CD8-positive, alpha-beta memory T cell (primary cell): ENCODE measurements at places on chromosomes 13 and 19. TPM values are rescaled to one million over a fixed set of nuclear protein-coding genes. Genes with fewer than 3 reads are reported as not detected.

GRCh38 chr13:31968473-31968872 lies 63.1 kb upstream of the FRY start:
- no peak overlapping the region for H3K27ac ChIP-seq
- H3K36me3 ChIP-seq: no peaks in the 10 kb centered on the region
- no peak for DNase-seq
- no peaks in the 10 kb centered on the region for H3K4me1 ChIP-seq
- H3K27me3 ChIP-seq: no peaks in the 10 kb centered on the region

- H3K36me3 ChIP-seq: peaks cover 4% of the 10 kb centered on the region
- no peak overlapping the region for H3K27ac ChIP-seq
- no peak for DNase-seq
- H3K4me3 ChIP-seq: no peak overlapping the region
- peaks cover 12% of the 10 kb centered on the region for H3K4me1 ChIP-seq
Observed at GRCh38 chr13:41813426-41813825, 147.5 kb downstream of the VWA8 start.

Gene FUT6
- total RNA-seq: not detected

DNA sequence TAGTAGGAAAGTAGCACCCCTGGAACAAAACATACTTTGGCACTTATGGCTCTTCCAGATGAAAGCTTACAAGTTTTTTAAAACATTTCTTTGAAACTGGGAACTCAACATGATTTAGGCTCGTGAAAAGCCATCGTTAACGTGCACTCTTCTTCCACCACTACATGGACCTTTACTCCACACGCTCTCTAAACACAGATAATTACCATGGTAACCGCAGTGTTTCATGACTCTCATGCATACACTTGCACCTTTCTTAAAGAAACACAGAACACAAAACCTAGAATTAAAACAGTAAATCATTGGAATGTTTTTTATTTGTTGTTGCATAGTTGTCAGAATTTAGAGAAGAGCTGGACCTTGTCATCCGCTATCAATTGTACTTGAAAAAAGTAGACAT lies 154.3 kb downstream of the FGF9 start:
- no peak overlapping the region for H3K27ac ChIP-seq
- H3K36me3 ChIP-seq: no peaks in the 10 kb centered on the region
- H3K4me3 ChIP-seq: no peak overlapping the region
- H3K4me1 ChIP-seq: no peaks in the 10 kb centered on the region

Gene ZNF468
- 15.8 TPM for total RNA-seq

DNA sequence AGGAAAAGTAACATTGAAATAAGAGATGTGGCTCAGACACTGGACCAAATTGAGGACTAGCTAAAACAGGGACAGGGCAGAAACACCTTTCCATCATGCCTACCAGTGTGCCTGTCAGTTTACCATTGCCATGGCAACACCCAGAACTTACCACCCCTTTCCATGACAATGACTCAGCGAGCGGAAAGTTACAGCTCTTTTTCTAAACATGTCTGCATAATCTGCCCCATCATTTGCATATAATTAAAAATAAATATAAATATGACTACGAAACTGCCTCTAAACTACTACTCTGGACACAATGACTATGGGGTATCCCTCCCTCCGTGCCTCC lies 96.0 kb downstream of the UBL3 start:
- H3K27ac ChIP-seq: no peak overlapping the region
- DNase-seq: no peak
- H3K36me3 ChIP-seq: no peaks in the 10 kb centered on the region
- no peaks in the 10 kb centered on the region for H3K4me1 ChIP-seq
- no peaks in the 10 kb centered on the region for H3K27me3 ChIP-seq

GRCh38 chr13:103812971-103813370 lies 746.8 kb upstream of the SLC10A2 start:
- H3K4me3 ChIP-seq: no peak overlapping the region
- H3K36me3 ChIP-seq: no peaks in the 10 kb centered on the region
- H3K27me3 ChIP-seq: no peaks in the 10 kb centered on the region
- no peak overlapping the region for H3K27ac ChIP-seq
- DNase-seq: no peak
- no peaks in the 10 kb centered on the region for H3K4me1 ChIP-seq

Gene RNF113B
- total RNA-seq: not detected
